ENCODE measurements at places on chromosomes 16 and 17. TPM values are rescaled to one million over a fixed set of nuclear protein-coding genes. Genes with fewer than 3 reads are reported as not detected.
A peak's percentile ranks its signal among the peaks of the same experiment; 100 is the strongest.

- no peak for DNase-seq
Observed at GRCh38 chr17:62906881-62907280, 59.2 kb upstream of the TANC2 start.

GRCh38 chr16:57270221-57271062 is 14.0 kb downstream of the PLLP start:
- DNase-seq, result no peak

- DNase-seq, result no peak
Observed at GRCh38 chr16:77647726-77648125, 74.6 kb upstream of the NUDT7 start.

GRCh38 chr17:46984341-46984740 is 5.3 kb upstream of the RPRML start:
- no peak for DNase-seq

DNA sequence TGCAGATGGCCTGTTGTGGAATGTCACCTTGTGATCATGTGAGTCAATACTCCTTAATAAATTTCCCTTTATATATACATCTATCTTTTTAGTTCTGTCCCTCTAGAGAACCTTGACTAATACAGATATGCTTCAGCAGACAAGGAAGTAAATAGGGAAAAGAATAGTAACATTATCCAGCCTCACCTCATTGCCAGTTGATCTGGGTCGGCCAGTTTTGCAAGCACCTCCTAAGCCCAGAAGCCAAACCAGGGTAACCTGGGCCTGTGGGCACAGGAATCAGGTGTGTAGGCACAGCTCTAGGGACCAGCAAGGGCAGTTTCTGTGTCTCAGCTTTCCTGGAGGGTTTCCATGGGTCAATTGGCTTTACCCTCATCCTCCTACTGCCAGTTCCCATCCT is 11.9 kb upstream of the CCL17 start:
- peak; percentile 77 for DNase-seq

DNA sequence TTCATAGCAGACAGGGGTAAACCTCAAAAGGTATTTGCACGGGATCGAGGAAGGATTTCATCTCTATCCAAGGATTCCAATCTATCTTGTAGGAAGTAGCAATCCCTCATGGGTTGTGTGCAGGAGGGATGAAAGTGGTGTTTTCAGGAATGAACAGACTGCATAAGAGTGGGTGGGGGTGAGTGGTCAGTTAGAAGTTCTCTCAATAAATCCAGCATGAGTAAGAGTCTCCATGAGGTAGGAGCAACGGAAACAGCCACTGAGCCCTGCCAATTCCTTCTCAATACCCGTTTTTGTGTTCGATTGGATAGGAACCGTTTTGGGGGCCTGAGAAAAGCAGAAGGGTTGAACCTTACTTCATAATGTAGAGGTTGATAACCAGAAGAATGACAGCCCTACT is 375.6 kb downstream of the SOX9 start:
- DNase-seq, result no peak

- no peak for DNase-seq
Observed at GRCh38 chr16:20612551-20613480, 36.6 kb upstream of the ACSM2B start.

The MAPK7 gene
- total RNA-seq, result 22.3 TPM

The FA2H gene
- total RNA-seq, result 3.0 TPM

The NPIPB12 gene
- total RNA-seq, result 87.3 TPM

Measured in prostate gland (tissue), 2 donors.